ENCODE measurements at places on chromosomes 11 and 22. TPM values are rescaled to one million over a fixed set of nuclear protein-coding genes. Genes with fewer than 3 reads are reported as not detected.

DNA sequence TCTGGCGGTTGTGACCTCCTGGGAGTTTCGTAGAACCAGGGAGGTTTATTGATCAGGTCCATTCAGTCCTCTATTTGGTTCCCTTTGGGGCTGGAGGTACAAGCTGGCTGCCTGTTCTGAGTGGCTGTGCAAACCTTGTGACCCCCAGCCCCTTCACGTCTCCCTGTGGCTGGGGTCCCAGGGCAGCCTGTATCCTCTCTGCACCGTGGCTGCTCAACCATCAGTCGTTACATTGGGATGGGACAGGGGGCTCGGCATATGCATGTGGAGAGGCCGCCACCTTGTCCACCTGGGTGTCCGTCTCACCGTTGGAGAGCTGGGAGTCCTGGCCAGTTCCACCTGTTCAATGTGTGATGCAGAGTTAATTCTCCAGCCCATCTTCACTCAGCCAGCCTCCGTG is 195.7 kb downstream of the TBC1D22A start:
- no peak overlapping the region for H3K27ac ChIP-seq
- no peaks in the 10 kb centered on the region for H3K27me3 ChIP-seq
- H3K36me3 ChIP-seq, result no peaks in the 10 kb centered on the region
- no peak overlapping the region for H3K4me3 ChIP-seq
- H3K4me1 ChIP-seq, result peaks cover 11% of the 10 kb centered on the region
- no peak for DNase-seq

The SPI1 gene
- 114 TPM for total RNA-seq

DNA sequence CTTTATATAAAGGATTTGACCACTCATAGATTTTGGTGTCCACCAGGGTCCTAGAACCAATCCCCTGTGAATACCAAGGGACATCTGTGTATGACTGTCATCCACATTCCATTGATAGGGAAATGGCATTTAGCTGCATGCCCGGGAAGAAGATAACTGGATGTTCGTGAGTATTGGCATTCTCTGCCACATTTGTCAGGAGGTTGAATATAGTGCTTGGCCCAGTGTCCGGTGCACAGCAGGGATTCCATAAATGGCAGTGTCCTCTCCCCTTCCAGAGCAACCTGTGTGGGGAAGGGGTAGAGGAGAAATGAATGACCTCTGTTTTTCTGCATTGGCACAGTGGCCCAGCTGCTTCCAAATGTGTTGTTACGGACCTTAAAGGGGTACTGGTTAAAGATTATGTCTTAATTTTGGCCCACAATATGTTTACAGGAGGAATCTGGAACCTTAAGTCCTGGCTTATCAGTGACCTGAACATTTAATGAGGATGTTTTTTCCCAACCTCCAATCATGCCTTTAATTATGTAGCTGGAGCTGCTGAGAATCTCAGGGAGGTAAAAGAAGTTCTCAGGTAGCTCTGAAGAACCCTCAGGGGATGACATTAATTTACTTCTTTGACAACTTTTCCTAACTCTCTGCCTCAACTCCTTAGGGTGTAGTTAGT is 33.6 kb upstream of the OR4B1 start:
- H3K27me3 ChIP-seq, result no peaks in the 10 kb centered on the region
- no peak for DNase-seq
- no peaks in the 10 kb centered on the region for H3K4me1 ChIP-seq
- no peaks in the 10 kb centered on the region for H3K36me3 ChIP-seq
- H3K4me3 ChIP-seq, result no peak overlapping the region

GRCh38 chr11:73393479-73394415 is 17.5 kb downstream of the RELT start:
- no peaks in the 10 kb centered on the region for H3K27me3 ChIP-seq
- DNase-seq, result peak; percentile 94
- H3K27ac ChIP-seq, result no peak overlapping the region
- peaks cover 15% of the 10 kb centered on the region for H3K36me3 ChIP-seq

DNA sequence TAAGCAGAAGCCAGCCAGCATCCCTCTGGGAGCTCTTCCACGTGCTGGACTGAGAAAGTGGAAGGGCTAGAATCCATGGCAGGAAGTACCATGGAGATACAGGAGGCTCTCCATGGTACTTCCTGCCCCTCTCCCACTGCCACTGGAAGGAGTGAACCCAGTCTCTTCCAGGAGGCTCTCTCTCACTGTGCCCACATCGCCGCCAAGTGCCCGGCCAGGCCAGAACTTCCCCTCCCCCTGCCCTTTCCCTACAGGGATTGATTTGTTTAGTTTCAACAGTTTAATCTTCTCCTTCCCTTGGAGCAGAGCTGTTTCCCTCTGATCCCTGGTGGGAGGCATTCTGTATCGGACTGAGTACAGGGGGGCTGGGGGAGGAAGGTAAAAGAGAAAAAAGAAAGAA is 133.6 kb downstream of the DSCAML1 start:
- DNase-seq, result no peak
- no peak overlapping the region for H3K27ac ChIP-seq
- H3K27me3 ChIP-seq, result no peaks in the 10 kb centered on the region
- H3K36me3 ChIP-seq, result no peaks in the 10 kb centered on the region
- no peaks in the 10 kb centered on the region for H3K4me1 ChIP-seq

DNA sequence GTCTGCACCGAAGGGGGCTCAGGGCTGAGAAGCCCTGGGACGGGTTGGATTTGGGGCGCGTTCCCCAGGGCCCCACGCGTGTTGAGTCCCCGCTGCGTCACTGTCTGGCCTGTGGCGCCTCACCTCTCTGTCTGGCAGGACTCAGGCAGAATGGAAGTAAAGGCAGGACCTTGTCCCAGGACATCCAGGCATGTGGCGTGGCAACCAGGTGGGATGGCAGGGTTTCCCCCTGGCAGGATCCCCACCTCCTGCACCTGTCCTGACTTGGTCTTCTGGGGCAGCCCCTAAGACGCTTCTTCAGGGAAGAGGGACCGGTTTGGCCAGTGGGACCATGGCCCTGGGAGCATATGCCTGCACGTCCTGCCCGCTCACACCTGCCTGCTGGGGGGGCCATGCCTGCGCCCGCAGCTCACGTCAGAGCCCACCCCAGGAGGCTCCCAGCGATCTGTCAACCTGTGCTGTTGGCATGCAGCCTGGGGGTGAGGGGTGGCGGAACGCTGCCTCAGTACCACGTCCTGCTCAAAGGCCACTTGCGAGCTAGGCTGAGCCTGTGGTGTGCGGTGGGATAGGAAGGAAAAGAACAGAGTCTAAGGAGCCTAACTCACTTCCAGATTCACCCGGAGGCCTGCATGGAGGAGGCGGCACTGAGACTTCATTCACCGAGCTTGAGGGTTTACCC is 72.7 kb downstream of the KCNQ1 start:
- H3K4me1 ChIP-seq, result no peaks in the 10 kb centered on the region
- no peak for DNase-seq
- H3K27me3 ChIP-seq, result no peaks in the 10 kb centered on the region
- no peak overlapping the region for H3K4me3 ChIP-seq
- no peak overlapping the region for H3K27ac ChIP-seq

GRCh38 chr11:111422494-111423249 is 43.6 kb upstream of the POU2AF1 start:
- H3K36me3 ChIP-seq, result no peaks in the 10 kb centered on the region
- peak overlapping the region; percentile 82 for H3K27ac ChIP-seq
- peaks cover 89% of the 10 kb centered on the region for H3K4me1 ChIP-seq

DNA sequence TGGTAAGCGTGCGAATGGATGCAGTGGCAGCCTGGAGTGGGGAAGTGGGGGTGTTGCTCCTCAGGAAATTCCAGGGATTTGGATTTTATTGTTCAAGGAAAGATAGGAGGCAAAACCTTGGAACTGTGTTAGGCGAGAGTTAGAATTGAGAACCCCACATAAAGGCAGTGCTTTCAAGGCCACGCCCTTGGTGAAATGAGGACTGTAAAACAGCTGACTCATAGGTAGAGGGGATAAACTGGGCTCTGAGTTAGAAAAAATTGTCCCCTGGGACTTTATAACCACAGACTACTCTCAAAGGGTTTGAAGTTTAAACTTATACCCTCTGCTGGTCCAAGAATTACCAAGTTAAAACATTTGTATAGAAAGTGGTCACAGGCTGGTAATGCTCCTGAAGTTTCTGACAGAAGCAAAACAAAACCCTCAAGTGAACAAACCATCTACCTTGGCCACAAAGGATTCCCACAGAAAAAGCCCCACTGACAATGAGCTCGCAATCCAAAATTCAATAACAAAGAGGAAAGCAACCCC is 250.3 kb upstream of the TBCEL start:
- no peak for DNase-seq
- no peaks in the 10 kb centered on the region for H3K36me3 ChIP-seq
- no peak overlapping the region for H3K27ac ChIP-seq
- H3K4me1 ChIP-seq, result no peaks in the 10 kb centered on the region
- H3K4me3 ChIP-seq, result no peak overlapping the region

The HTR3B gene
- total RNA-seq, result 2.2 TPM

DNA sequence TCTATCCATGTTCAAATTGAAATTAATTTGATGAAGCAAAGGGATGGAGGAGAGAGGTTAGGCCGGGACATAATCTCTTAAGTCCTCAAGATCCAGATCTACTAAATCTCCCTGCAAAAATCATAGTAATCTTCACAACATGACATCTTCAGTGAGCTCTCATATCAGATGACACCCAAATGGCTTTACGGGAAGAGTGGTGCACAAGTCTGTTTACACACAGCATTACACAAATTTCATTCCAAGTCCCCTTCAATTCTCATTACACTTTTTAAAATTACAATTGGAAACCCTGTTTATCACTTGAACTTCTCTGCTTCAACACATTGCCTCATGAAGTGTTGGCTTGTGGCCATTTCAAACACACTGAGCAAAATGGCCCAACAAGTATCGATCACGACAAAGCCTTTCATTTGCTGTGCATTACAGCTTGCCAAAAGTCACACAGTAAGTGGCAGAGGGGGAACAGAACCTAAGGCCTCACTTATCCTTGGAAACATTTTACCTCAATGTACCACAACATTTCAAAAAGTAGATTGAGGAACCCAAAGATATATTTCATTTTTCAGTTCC is 17.9 kb upstream of the TPH1 start:
- H3K27me3 ChIP-seq, result no peaks in the 10 kb centered on the region
- H3K4me3 ChIP-seq, result no peak overlapping the region
- peaks cover 4% of the 10 kb centered on the region for H3K4me1 ChIP-seq
- H3K27ac ChIP-seq, result no peak overlapping the region

The OR2D2 gene
- 0.71 TPM for total RNA-seq

DNA sequence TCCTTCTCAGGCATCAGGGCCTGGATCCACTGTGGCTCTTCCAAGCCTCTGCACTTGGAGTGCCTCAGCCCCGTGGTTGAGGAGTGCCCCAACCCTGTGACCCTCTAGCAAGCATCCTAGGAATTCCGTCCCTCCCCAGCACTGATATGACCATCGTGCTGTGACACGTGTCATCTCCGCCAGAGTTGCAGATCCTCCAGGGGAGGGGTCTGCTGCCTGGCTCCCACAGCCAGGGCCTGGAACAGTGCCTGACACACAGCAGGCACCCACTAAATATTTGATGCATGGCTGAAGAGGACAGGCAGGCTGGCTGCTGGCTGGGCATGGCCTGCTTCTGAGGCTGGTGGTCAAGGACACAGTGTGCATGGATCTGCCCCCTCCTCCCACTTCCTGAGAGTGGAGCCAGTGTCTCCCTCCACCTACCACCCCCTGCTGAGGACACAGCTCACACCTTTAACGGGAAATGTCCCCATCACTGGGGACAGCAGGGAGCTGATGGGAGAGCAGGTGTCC is 1.7 kb upstream of the CD81 start:
- peaks cover 9% of the 10 kb centered on the region for H3K36me3 ChIP-seq
- H3K27ac ChIP-seq, result no peak overlapping the region
- peaks cover 25% of the 10 kb centered on the region for H3K4me1 ChIP-seq
- DNase-seq, result no peak
- no peaks in the 10 kb centered on the region for H3K27me3 ChIP-seq

GRCh38 chr11:74278721-74279161 is 32.7 kb downstream of the P4HA3 start:
- no peaks in the 10 kb centered on the region for H3K36me3 ChIP-seq
- H3K4me3 ChIP-seq, result no peak overlapping the region
- no peaks in the 10 kb centered on the region for H3K4me1 ChIP-seq
- H3K27ac ChIP-seq, result no peak overlapping the region

DNA sequence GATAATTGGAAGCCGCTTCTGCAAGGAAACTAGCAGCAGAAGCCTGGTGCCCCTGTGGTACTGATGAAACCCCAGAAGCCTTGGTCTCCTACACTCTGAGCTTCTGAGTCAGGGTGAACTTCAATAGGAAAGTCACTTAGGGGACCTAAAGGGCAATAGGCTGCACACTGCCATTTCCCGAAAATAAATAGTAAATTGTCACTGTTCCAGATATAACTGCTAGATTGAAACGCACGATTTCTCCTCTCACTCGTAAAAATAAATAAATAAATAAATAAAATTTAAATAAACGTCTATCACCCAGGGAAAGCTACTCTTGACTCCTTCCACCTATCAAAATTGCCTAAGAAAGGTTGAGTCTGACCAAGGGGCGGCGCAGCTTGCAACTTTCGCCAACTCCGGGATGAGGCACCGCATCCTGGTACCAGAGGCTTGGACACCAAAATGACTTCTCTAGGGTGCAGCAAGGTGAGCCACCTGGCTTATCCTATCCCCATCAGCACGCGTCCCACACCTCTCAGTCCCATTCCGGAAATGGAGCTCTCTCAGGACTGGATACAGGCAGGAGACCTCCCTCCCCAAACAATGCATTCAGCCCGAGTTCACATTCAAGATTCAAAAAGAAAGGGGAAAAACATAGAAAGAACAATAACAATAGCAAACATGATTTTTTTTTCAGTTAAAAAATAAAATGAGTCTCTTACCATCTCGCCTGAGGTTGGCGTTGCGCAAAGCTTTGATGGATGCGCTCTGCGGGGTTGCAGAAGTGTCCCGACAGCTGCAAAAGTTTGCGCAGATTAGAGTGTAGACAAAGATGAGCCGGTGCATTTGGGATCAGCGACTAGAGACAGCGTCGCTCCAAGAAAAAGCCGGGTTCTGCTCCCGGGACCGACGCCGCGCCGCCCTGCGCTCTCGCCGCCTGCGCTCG is 583 bp downstream of the PDGFD start:
- peak overlapping the region; percentile 88 for H3K4me3 ChIP-seq
- peak; percentile 95 for DNase-seq
- H3K36me3 ChIP-seq, result peaks cover 28% of the 10 kb centered on the region
- H3K4me1 ChIP-seq, result peaks cover 46% of the 10 kb centered on the region
- H3K27me3 ChIP-seq, result no peaks in the 10 kb centered on the region

The LGALS12 gene
- not detected for total RNA-seq

GRCh38 chr11:27894552-27894951 is 194.3 kb upstream of the BDNF start:
- no peaks in the 10 kb centered on the region for H3K4me1 ChIP-seq
- no peaks in the 10 kb centered on the region for H3K36me3 ChIP-seq
- no peak overlapping the region for H3K27ac ChIP-seq

The LAYN gene
- total RNA-seq, result not detected

The EXPH5 gene
- not detected for total RNA-seq

The LSP1 gene
- 46.9 TPM for total RNA-seq

The AHNAK gene
- 0.34 TPM for total RNA-seq

The FLRT1 gene
- not detected for total RNA-seq

All from Karpas-422 (cell line).